Foreskin fibroblast (primary cell): ENCODE measurements at places on chromosomes 3 and 15.

- peak; percentile 29 for DNase-seq
These were observed 106.6 kb upstream of the TMC3 start for GRCh38 chr15:81480645-81481053.

DNA sequence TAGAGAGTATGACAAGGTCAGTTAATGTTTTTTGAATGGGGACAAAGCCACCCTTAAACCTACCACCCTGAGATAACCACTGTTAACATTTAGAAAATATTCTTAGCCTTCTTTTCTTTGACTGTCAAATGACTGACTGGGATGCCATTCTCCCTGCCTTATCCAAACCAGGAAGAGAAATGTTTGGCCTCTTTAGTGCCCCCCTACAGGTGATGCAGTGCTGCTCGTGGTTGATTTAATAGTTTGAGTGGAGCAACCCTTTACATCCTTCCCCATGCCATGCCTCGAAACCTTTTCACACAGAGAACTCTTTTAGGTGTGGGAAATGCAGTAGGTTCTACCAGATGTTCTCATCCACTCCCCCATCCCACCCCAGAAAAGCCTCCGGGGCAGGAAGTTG lies 38.7 kb upstream of the UMPS start:
- DNase-seq = no peak

- no peak for DNase-seq
These were observed 88.9 kb upstream of the NEDD4 start for GRCh38 chr15:56082263-56082761.

DNA sequence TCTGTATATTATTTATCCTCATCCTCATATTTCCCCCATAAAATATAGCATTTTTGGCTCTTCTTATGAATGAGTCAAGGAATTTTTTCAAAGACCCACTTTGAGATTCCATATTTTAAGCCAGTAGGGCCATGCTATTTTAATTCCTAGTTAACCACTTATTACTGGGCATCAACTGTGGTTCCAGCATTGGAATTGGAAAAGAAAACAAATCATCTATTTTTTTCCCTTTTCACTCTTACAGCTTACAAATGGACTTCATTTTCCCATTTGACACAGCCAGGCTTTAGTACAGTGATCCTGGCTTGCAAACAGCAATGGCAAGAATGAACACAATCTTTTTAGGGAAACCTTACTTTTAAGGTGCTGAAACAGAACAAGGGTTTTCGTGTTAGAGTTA lies 19.4 kb upstream of the PLCL2 start:
- no peak for DNase-seq

DNA sequence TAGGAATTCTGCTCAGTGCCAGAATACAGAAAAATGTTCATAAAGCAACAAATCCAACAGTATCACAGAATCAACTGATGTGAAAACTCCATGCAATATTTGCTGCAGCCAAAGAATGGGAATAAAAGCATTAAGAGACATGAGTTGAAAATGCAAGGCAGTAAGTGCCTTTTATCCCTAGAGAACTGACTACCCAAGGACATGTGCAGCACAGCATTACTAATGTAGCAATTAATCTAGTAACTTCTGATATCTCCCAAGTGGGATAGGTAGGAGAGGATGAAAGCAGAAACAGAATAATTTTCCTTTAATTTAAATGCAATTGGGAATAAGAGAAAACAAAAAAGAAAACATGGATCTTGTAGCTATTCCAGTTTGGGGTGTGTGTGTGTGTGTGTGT lies 497.5 kb upstream of the CBLB start:
- no peak for DNase-seq

DNA sequence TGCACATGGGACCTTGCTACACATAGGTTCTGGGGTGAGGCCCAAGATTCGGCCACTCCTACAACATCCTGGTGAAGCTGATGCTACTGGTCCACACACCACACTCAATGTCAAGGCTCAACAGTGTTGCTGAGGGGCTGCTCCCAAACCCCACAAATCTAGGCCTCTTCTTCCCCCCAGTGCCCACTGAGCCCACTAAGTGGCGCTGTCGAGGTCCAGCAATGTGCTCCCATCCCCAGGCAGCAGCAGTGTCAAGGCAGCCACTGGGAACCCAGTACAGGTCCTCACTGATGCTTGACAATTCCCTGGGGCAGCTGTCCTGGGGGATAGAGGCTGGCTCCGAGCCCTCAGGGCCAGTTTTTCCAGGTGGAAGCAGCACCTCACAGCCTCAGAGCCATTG lies 21.5 kb downstream of the SCN5A start:
- no peak for DNase-seq

DNA sequence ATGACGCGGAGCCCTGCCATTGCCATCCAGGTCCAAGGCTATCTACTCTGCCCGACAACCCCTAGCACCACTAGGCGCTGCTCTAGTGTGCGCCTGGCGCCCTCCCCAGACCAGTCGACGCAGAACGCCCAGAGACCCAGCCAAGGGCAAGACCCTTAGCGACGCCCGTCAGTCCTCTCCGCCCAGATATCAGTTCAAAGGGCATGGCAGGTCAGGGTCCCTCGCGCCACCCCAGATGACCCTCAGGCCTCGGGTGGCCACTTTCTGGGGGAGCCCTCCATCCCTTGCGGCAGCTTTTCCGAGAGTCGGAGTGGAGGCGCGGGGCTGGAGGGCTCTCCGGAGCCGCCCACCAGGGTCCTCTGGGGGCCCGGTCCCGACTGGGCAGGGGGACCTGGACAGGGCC lies 371 bp upstream of the CLSTN2 start:
- peak; percentile 0 for DNase-seq

- DNase-seq = peak; percentile 83
These were observed 114.1 kb upstream of the TPM1 start for GRCh38 chr15:62928242-62928999.

DNA sequence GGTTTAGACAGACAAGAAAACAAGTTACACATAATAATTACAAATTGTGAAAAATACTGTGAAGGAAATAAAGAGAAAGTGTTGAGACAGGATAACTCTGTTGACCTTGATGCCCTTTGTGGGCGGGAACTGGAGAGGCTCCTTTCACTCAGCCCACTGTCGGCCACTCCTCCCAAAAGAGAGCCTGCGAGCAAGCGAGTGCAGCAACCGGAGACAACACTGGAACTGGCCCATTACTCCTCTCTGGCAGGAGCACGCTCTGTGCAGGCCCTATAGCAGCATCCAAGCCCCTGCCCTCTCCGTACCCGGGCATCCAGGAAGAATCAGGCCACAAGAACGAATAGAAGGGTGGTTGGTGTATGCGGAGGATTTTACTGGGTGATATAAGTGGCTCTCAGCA lies 16.2 kb upstream of the DUT start:
- DNase-seq = no peak

DNA sequence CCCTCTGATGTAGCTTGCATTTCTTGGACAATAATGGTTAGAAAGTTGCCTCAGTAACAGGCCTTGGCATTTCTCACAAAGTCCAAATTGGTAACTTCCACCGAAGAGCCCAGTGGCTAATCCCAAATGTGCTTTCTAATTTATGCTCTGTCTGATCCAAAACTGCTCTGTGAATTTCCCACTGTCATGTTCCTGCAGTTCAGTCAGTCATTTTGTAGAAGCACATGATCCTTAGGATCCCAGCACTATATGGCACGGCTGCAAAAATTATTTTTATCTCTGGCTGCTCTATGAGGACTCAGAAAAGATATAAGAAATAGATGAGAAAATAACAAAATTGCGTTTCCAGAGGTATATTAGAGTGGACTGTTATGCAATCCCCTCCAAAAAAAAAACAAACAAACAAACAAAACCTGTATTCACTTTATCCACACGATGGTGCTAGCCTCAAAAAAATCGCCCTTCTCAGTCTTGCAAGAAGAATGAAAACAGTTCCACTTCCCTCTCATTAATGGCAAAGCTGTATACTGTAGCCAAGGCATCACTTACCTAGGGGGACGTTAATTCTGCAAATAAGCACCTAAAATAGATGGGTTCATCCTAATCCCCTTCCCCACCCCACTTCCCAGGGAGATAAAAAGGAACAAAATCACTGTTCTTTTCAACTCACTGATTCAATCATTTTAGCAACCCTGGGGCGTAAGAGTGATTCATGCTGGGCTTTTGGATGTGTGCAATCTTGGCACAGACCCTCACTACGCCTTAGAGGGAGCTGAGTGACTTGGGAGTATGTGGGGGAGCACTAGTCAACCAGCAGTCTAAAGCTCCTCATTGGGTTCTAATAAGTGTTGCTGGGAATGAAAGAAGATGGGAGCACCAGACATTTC lies 61.3 kb downstream of the TMCO5A start:
- peak; percentile 55 for DNase-seq

- no peak for DNase-seq
These were observed 46.4 kb downstream of the SCN11A start for GRCh38 chr3:39005295-39005694.

DNA sequence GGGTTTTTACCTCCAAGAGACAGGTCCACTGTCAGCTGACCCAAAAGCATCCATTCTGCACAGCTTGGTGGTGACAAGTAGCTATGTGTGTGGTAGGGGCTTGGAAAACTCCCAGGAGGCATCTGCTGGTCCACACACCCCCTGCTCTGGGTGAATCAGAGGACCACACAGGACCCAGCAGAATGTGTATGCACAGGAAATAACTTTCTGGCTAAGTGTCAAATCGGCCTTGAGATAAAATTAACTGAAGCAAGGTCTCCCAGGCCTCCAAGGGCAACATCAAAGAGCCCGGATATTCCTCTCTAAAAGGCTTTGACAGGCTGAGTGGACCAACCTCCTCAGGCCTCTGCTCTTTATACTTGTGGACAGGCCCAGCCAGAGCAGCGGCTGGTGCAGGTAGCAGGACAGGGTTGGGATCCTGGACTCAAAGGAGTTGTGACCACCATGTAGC lies 66.5 kb downstream of the CTNNB1 start:
- DNase-seq = peak; percentile 73

- peak; percentile 73 for DNase-seq
These were observed 67.7 kb downstream of the IFT80 start for GRCh38 chr3:160331127-160331937.

GRCh38 chr3:129249284-129250065 lies at the start of gene COPG1:
TSS of gene COPG1 (plus strand) at chr3:129249606. CDS start at chr3:129249710, 104 bp downstream.
- peak; percentile 96 for DNase-seq

GRCh38 chr3:28556195-28556594 lies 207.6 kb upstream of the AZI2 start:
- DNase-seq = no peak

GRCh38 chr15:72591361-72591760 lies 63.1 kb upstream of the GOLGA6B start:
- DNase-seq = peak; percentile 20

DNA sequence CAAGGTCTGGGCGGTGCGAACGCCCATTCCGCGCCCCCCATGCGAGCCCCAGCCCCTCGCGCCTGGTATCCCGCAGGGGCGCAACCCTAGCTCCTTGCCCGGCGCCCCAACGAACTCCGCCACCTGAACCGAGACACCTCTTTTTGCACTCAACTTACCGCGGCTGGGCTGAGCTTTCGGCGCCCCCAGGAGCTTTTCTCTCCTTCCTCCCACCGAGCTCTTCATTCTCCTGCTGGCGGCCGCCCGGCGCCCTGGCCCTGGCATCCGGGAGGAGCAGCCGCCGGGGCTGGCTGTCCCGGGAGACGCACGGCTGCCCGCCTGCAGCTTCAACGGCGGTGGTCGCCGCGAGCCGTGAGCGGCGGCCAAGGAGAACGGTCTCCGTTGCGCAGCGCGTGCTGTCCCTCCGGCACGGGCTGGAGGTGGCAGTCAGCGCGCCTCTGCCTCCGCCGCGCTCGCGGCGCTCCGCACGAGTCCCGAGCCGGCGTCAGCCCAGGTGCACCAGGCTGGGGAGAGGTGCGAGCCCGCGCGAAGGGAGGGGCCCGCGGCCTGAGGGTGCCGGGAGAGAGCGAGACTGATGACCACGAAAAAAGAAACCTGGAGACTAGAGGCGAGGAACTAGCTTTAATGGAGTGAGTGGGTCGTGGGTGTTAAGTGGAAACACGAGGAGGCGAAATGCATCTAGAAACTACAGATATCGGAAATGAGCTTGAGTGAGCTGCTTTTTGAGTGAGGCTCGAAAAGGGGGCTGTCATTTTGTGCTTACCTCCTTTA lies 621.5 kb upstream of the ZNF385D start:
- DNase-seq = no peak

DNA sequence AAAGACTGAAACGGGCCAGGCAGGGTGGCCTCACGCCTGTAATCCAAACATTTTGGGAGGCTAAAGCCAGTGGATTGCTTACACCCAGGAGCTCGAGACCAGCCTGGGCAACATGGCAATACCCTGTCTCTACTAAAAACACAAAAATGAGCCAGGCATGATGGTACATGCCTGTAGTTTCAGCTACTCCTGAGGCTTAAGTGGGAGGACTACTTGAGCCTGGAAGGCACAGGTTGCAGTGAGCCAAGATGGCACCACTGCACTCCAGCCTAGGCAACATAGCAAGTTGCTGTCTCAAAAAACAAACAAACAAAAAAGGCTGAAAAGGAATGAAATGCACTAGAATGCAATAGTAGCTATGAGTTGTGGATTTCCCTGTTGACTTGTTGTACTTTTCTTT lies 94.7 kb downstream of the STAG1 start:
- DNase-seq = no peak

DNA sequence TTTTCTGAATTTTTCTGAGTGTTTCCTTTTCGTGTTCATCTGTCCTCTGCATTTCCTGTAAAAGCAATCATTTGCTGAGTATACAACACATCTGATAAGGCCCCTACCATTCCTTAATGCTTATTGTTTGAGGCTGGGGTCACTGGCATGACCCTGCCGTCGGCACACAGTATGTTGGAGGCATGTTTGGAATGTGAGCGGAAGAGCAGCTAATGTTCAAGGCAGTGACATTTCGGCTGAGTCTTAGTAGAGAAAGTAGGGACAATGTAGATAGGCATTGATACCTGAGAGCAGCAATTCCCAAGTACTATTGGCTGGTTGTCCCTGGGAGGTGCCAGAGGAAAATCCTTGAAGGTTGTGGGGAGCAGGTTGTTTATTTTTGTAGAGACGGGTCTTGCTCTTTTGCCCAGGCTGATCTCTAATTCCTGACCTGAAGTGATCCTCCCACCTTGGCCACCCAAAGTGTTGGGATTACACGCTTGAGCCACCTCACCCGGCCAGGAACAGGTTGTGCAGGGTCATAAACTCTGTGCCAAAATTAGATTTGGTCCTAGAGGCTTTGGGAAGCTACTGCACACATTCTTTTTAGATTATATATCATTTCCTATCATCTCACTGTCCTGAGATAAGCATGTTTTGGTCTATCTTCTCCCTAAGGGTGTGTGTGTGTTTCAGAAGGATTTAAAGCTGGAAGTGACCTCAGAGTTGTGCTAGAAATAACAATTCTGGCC lies 13.5 kb downstream of the PTPN23 start:
- DNase-seq = peak; percentile 56
